ENCODE measurements at places on chromosomes 6 and 20.

DNA sequence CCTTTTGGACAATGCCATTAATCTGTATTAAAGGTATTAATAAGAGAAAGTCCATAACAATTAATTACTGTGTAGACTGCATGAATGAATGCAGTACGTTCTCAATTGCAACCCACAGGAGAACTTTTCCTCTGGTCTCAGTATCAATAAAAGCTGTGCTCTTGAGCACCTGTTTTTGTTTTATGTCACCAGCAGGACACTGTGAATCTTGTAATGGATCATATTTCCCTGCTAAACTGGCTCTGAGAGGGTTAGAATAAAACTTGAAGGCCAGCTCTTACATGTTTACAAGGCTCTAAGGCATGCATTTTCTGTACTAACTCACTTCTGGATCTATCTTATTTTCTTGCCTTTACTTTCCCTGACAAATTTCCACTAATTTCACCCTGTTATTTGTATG, 214.3 kb upstream of the PLN start:
- DNase-seq = no peak

DNA sequence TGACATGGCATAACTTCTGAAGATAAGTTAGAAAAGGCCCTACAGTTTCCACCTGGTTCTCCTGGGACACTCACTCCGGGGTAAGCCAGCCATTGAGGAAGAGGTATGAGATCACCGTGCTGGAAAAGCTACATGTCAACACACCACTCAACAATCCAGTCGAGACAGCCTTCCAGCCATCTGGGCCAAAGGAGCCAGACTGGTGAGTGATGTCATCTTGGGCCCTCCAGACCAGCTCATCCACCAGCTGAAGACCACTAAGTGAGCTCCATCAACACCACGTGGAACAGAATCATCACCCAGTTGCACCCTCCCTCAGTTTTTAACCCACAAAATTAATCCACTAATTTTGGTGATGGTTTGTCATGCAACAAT, 32.3 kb upstream of the RSPO4 start:
- DNase-seq = no peak

- DNase-seq = peak; percentile 42
Measured at GRCh38 chr6:137722749-137723272, 144.2 kb upstream of the TNFAIP3 start.

- peak; percentile 28 for DNase-seq
Measured at GRCh38 chr6:138403324-138403800, 661 bp upstream of the HEBP2 start.

GRCh38 chr6:168216117-168216516, 103.5 kb downstream of the DACT2 start:
- no peak for DNase-seq

GRCh38 chr6:44867571-44868334, 460.4 kb upstream of the RUNX2 start:
- DNase-seq = no peak

DNA sequence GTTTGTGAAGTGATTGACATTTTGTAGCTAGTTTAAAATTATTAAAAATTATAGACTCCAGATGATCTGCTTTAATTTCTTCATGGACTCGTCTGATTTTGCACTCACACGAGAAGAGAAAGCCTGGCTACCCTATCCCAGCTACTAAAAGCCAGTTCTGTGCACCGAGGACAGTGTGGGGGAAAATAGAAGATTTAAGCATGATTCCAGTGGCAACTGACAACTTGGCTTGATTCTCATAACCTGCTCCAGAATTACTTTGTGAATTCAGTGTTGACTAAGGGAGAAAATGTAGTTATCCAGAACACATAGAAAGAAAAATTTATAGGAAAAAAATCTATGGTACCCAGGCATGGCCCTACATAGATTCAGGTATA, 88.7 kb downstream of the SNAP25 start:
- no peak for DNase-seq

DNA sequence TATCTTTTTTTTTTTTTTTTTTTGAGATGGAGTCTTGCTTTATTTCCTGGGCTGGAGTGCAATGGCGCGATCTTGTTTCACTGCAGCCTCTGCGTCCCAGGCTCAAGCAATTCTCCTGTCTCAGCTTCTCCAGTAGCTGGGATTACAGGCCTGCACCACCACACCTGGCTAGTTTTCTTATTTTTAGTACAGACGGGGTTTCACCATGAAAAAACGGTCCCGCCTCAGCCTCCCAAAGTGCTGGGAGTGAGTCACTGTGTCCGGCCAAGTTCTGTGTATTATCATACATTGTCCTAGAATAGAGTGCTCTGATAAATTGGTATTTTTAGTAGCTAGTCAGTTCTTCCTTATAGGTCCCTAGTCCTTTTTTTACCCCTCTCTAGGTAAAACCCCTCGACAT, 2.8 kb downstream of the SNRPC start:
- DNase-seq = no peak

DNA sequence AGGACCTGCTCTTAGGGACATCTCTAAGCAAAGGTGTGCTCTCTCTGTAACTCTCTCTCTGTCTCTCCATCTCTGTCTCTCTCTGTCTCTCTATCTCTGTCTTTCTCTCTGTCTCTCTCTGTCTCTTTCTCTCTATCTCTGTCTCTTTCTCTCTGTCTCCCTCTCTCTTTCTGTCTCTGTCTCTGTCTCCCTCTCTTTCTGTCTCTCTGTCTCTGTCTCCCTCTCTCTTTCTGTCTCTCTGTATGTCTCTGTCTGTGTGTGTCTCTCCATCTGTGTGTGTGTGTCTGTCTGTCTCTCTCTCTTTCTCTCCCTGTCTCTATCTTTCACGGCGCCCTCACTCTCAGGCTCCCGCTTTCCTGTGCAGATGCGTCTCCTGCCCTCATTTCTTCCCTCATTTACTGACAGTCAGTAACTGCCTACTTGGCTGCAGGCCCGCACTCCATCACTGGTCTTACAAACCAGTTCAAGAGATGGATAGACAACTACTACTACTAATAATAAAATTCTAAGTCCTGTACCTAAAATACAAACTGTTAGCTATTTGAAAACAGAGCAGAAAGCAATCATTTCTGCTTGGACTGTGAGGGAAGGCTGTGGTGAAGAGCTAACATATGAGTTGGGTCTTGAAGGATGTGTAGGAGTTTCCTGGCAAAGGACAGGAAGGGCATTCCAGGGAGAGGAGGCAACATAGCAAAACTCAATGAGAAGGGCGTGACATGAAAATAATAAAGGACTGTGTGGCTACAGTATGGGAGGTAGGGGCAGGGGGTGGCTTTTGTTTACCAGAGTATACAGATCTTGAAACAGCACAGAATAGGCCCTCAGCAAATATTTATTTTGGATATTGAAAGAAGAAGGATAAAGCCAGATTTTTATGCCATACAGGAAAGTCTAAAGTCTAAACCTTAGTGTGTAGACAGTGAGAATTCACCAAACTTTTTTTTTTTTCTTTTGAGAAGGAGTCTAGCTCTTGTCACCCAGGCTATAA, 67.8 kb upstream of the TAB2 start:
- no peak for DNase-seq

- peak; percentile 37 for DNase-seq
Measured at GRCh38 chr6:91291071-91291470, 704.2 kb upstream of the MAP3K7 start.

DNA sequence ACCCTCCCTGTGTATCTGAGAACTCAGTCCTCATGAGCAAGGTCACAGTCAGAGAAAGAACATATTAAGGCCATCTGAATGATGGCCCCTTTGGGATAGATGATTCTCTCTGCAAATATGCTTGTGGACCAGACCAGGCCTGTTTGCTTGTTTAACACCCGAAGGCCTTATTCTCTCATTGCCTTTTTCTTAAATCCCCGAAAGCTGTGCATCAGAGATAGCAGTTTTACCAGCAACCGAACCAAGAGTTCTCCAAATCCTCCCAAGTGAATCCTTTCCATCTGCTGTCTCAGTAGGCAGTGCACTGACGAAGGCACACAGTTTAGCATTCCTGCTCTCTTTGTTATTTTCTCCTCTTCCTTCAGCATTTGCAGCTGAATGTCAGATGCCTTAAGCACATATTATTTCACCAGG, 79.8 kb downstream of the TRMT6 start:
- no peak for DNase-seq

DNA sequence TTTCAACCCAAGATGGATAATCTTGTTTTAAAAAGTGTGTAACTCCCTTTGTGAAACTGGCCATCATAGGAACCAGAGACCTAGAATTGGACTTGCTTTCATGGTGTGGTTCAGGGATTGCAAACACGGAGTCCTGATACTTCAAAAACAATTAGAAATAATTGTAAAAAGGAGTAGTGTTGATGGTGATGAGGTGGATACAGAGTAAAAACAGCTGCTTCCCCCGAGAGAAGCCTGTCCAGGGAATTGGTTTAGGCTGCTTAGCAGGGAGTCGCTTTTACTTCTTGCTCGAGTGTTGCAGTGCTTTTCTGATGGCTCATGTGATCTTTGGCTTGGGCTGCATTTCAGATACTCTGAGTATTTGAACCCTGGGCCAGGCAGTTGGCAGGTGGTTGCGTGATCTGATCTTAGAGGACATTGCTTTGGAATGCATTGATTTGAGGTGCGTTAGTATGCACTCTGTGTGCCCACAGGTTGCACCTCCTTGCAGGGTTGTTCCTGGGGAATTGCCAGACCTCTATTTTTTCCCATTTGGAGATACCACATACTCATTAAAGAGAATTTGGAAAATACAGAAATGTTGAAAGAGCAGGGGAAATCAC, 19.5 kb downstream of the KIF3B start:
- no peak for DNase-seq

GRCh38 chr6:94751641-94752329, 825.5 kb upstream of the MANEA start:
- DNase-seq = peak; percentile 6

GRCh38 chr6:132456700-132457143, 55.4 kb upstream of the MOXD1 start:
- no peak for DNase-seq

DNA sequence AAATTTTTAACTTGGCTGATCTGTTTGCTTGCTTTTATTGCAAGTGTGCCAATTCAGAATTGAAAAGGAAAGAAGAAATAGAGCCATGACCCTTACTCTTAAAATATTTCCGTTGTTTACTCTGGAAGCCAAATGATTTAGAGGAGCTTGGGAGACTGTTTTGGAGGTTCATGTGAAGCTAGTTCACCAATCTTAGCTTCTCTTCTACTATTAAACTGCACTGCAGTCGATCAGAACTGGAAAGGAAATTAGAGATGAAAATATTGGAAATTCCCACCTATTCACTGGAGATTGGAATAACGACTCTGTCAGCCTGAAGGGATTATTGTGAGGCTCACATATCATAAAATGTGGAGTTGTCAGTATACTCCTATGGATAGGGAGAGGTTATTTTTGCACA, 81.8 kb downstream of the MLIP start:
- peak; percentile 20 for DNase-seq

- DNase-seq = no peak
Measured at GRCh38 chr6:29685718-29686326, 4.9 kb upstream of the ZFP57 start.

Data from iris pigment epithelial cell (primary cell).